ENCODE measurements at places on chromosomes 4 and X.

GRCh38 chr4:159017323-159018026 lies 85.4 kb upstream of the RAPGEF2 start:
- no peak for DNase-seq

DNA sequence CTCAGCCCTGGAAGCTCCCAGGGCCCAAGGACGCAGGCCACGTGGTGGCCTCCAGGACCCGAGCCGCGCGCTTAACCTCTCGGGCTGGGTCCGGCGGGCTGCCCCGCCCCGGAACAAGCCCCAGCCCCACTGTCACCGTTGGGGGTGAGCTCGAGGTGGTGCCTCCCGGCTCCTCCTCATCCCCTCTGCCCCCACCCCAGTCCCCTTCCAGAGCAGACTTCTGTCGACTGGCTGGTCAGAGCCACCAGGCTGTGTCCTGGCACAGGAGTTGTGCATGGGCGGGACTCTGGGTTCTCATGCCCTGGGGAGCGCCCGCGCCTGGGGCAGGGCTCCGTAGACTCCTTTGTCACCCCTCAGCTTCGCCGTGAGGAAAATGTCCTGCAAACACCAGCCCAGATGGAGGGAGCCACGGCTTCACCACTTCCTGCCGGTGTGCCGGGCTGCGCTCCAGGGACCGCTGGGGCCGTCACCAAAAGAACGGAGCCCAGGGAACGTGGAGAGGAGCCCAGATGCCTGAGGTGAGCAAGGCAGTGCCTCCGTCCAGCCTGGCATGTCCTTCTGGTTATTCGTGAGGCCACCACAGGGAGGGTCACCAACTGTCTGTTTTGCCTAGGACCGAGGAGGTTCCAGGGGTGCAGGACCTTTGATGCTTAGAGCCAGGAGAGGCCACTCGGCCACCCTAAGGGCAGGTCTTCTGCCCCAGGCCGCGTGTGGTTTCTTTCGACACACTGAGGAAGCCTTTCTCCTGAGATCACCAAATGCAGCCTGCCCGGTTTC lies 7.1 kb upstream of the RGS12 start:
- DNase-seq = no peak

DNA sequence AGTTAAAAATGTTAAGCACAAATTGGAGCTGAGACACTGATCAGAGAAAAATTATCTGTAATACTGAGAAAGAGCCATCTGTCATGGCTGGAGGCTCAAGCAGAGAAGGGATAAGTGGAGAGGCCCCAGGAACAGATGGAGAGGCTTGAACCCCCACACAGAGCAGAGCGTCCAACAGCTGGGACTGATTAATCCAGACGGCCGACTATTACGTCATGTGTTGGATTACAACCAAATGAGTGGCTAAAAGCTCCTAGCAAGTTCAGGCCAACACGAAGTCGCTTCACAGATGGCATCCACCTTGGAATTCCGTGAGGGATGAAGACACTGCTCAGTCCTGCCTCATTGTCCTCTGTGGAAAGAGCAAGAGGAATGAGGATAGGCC lies 57.7 kb upstream of the ATXN3L start:
- DNase-seq = no peak

GRCh38 chr4:141352909-141353525 lies 132.3 kb downstream of the ZNF330 start:
- DNase-seq = no peak

DNA sequence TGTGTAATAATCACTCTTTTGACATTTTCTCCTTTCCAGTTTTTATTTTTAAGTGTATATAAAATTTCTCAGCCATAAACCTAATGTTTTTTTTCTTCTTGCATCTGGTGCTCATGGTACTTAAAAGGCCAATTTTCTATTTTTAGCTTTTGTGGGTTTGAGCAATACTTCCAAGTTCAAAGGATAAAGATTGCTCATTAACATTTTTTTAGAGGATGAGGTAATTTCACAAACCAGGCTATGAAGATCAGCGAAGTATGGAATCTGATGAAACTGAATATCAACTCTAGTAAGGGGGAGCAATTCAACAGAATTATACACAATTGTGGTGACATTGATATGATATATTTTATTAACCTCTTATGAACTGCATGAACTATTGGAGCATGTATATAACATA lies 25.8 kb upstream of the KLHL34 start:
- no peak for DNase-seq

DNA sequence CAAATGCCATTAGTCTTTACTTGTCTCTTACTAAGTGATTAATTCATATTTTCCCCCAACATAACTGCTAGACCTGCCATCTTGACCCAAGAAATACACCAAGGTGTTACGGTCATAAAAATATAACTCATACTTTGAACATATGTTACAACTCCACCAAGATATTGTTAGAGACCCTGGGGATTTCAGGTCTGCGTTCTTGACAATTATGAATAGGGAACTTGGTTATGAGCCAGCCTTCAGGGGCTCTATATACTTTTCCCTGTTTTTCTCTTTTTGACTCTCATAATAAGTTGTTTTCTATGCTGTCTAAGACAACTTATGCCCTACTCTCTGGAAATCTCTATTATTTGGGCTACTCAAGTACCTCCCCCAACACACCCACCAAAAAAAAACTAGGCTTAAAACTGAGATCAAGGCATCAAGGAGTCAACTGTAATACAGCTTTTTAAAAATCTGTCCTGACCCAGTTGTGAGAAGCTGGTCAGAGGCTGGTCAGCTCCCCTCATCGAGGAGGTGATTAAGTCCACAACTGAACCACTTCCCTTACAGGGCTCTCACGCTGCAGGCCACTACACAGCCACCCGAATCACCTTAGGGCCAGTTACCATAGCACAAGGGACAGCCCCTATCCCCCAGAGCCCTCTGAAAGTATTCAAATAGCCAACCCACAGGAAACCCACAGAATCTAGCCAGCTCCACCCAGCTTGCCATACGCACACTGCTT lies 10.5 kb upstream of the TLR3 start:
- DNase-seq = no peak

DNA sequence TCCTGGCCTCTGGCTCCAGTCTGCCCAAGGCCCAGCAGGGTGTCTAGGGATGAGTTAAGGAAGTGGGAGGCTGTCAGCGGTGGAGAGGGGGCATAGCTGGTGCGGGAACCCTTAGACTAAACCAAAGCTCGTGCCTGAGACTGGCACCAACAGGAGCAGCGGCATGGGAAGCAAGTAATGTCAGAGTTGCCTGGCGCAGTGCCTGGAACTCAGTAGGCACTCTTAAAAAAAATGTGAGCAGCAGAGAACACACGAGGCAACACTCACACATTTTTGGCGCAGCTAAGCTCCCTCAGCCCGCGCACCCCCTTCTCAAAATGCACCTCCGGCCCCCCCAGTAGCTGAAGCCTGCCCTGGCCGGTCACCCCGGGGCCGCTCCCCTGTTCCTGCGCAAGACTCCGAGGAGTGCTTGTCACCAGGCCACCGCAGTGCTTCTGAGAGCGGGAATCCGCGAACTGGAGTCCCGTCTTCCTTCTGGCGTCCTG lies 583 bp downstream of the GABRE start:
- no peak for DNase-seq

DNA sequence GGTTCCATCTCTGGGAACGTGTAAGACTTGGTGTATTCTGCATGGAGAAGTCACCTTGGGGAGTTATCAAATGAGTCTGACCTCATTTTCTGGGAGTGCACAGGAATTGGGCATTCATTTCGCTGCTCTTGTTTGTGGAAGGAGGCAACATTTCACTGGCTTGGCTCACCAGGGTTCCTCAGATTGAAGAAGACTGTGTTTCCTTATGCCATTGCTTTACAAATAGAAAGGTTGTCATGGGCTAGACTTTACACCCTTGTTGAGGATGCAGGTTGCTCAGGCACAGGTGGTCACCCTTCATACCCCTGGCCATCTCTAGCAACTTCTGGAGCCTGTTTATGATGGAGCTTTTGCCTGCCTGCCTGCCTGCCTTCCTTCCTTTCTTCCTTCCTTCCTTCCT lies 114.4 kb downstream of the AASDH start:
- no peak for DNase-seq

DNA sequence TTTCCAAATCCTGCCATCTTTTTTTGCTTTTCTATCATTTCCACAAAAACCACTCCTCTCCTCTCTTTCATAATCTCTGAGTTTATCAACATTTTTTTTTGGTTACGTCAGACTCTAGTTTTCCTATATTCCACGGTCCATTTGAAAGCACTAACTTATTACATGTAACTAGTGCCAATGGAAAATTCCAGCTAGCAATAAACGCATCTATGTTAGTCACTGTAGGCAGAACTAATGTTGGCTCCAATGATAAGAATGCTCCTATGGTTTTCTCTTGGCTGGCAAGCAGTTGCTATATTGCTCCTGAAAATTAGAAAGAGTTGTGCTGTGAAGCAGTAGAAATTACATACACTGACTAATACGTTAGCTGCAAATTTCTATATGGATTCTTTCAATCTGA lies 634.6 kb upstream of the FTHL17 start:
- DNase-seq = no peak

- no peak for DNase-seq
These were observed 324.8 kb upstream of the DDX53 start for GRCh38 chrX:22674932-22675331.

DNA sequence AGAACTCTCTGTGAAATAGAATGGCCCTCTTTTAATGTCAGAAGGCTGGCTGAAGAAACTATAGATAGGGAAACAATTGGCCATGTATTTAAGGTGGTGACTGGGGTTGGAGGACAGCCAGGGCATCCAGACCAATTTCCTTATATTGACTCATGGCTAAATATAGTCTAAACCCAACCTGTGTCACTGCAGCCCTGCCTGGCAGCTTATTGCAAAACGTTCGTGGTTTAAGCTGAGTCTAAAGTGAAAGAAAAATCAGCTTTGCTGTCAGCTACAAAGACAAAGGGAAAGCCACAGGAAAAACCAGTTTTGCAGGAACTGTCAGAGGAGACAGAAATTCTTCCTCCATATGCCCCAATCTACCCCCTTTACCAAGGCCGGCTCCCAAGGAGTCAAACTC lies 902.8 kb upstream of the NDST4 start:
- DNase-seq = no peak

- no peak for DNase-seq
These were observed 6.8 kb upstream of the WDR13 start for GRCh38 chrX:48590203-48591103.

DNA sequence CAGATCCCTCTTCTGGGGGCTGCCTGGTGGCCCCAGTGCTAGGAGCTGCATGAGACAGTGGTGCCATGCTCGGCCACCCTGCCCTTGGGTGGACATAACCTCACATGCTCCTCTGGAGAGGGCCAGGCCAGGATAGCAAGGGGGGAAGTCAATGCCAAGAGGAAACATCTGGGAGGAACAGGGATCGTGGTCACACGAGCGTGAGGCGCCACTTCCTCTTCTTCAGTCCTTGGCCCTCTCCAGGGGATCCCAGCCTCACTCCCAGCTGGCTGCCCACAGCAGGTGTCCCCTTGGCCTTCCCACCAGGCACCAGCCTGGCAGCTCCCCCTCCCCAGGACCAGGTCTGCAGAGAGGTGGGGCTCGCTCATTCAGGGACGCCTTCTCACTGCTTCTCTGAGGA lies 28.6 kb downstream of the TBC1D14 start:
- DNase-seq = no peak

DNA sequence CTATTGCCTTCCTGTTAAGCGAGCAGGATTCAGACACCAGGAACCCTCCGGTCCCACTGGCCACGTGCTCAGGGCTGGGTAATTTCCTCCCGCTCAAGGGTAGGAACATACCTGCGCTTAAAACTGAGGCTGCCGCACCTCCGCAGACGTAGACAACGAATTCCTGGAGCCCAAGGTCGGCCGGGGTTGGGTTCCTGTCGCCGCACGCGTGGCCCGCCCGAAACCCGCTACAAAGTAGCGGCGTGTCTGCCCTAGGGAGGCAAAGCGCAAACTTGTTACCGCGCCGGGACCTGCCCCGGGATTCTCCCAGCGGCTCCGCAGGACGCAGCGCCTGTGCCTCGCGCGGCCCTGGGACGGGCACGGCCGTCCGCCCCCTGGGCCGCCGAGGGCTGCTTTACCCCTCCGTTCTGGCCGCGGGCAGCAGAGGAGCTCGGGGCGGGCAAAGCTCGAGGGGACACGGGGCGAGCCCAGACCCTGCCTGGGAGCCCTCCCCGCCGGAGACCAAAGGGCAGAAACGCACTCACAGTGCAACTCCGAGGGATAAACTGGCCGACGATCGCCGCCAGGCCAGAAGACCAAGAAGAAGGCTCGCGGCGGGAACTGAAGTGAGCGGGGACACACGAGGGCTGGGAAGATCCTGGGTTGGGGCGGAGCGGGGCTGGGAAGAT lies at the start of gene ERVMER34-1:
Gene ERVMER34-1 (minus strand): TSS at position 607 of the 668 bp plus-strand sequence. CDS start 5,905 bp downstream, outside the sequence.
- no peak for DNase-seq

DNA sequence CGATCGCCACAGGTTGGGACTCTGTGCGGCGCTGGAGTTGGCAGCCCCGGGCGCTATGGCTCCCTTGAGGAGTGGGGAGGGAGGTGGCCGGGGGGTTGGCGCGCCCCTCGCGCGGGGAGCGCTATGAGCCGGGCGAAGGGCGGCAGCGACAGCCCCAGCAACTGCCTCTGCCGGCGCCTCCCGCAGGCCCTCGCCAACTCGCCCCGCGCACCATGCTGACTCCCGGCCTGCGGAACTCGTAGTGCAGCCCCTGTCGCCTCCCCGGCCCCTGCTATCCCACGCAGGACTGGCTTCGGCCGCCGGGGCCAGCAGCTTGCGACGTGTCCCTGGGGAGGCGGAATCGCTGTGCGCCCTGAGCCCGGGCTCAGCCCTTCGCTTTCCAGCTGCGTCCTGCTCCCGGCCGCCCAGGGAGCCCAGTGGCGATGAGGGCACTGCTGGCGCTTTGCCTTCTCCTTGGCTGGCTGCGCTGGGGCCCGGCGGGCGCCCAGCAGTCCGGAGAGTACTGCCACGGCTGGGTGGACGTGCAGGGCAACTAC lies 415 bp downstream of the SHISA3 start:
- DNase-seq = no peak

DNA sequence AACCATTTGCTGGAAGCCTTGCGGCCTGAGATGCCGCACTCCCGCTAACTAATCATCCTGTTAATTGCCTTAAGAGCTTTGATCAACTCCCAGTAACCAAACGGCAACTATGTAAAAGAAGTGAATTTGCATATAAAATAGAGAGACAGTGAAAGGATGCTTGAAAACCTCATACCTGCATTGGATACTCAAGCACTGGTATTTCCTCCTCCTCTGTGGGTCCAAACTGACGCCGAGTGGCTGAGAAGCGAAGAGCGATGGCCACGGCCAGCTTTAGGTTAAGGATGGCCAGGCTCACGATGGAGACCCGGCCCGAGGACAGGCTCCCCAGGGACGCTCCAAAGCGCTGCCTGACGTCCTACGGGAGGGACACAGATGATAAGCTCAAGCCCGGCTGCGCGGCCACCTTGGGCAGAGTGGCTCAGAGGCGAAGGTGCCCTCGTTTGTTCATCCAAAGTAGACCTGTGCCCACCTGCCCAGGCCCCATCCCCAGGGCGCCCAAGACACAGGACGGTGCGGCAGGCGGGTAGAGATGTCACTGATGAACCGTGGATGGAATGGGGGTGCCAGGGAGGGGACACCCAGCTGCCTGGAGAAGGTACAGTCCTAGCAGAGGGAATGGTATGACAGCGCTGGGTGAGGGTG lies 43.6 kb downstream of the ACOX3 start:
- DNase-seq = no peak
